ENCODE measurements at places on chromosomes 7 and 10.

GRCh38 chr7:157462840-157463239 lies 126.0 kb downstream of the DNAJB6 start:
- DNase-seq, result no peak

- DNase-seq, result no peak
These were observed 780.5 kb downstream of the TYW1 start for GRCh38 chr7:67777119-67777518.

DNA sequence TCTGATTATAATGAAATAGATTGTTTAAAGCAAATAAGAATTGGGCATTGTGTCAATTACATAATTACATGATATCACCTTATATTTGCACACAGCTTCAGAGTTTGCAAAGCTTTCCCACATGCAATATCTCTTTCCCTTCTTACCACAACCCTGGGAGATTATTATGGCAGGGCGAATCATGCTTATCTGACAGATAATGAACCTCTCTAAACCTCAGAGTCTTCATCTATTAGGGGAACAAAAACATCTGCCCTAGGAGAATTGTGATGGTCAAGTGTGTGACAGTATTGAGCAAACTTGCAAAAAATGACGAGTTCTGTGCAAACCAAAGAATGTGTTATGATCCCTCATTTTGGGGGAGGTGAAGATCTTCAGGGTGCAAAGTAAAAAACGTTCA lies 90.0 kb downstream of the MYOF start:
- DNase-seq, result no peak

- no peak for DNase-seq
These were observed 70.6 kb downstream of the FOXL3 start for GRCh38 chr7:360454-361100.

DNA sequence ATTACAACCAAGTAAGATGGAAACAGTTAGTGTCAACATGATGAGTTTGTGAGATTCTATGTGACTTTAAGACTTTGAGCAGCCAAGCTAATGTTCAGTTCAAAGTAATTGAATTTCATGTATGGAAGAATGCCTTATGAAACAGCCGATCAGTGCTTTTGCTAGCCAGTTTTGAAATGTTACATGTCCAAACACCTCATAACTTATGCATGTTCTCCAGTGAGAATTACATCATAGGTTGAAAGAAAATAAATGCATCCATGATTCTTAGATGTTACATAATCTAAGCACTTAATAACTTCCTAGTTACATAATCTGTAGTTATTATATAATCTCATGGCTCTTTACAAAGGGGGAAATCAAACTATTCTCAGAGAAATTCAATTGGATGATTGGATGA lies 211.3 kb downstream of the BICC1 start:
- DNase-seq, result no peak

DNA sequence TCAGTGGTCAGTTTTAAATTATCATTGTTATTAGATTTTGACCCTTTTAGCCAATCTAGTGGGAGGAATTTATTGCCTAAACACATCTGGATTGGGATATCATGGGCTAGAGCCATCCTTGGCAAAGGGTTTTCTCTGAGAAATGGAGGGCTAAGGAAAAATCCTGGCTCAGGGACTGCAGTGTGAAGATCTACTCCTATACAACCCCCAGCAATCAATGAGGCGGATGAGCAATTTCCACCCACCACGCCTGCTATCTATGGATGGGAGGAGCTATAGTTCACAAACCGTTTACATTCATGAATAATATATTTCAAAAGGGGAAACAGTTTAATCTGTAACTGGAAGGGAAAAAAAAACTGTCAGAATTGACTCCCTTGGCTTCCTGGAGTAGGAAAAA lies 2.7 kb downstream of the CAV1 start:
- DNase-seq, result no peak

GRCh38 chr7:123599766-123600165 lies 1.9 kb upstream of the ASB15 start:
- no peak for DNase-seq

DNA sequence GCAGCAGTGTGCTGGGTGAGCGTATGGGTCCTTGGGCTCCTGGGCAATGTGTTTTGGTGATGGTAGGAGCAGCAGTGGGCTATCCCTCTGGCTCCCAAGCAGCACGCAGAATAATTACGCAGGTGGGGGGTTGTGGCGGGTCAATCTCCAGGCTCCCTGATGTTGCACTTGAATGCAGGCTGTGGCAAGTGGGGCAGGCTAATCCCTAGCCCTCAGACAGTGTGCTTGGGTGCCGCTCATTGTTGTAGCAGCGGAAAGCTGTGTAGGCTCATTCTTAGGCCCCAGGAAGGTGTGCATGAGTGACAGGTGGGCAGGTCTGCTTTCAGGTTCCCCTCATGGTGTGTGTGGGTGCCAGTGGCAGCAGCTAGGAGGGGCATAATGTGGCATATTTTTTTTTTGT lies 44.1 kb downstream of the LOXL4 start:
- no peak for DNase-seq
